Memory B cell (primary cell): ENCODE measurements at places on chromosomes 2 and 18.

DNA sequence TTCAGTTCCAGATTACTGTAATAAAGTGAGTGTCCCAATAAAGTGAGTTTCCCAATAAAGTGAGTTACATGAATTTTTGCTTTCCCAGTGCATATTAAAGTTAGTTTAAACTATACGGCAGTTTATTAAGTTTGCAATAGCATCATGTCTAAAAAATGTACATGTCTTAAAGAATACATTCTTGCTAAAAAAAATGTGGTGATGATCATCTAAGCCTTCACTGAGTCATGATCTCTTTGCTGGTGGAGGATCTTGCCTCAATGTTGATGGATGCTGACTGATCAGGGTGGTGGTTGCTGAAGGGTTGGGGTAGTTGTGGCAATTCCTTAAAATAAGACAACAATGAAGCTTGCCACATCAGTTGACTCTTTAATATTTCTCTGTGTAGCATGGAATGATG lies 664.2 kb downstream of the TDRD15 start:
- DNase-seq = no peak

GRCh38 chr2:189056200-189057106 lies 82.3 kb downstream of the COL3A1 start:
- no peak for DNase-seq

DNA sequence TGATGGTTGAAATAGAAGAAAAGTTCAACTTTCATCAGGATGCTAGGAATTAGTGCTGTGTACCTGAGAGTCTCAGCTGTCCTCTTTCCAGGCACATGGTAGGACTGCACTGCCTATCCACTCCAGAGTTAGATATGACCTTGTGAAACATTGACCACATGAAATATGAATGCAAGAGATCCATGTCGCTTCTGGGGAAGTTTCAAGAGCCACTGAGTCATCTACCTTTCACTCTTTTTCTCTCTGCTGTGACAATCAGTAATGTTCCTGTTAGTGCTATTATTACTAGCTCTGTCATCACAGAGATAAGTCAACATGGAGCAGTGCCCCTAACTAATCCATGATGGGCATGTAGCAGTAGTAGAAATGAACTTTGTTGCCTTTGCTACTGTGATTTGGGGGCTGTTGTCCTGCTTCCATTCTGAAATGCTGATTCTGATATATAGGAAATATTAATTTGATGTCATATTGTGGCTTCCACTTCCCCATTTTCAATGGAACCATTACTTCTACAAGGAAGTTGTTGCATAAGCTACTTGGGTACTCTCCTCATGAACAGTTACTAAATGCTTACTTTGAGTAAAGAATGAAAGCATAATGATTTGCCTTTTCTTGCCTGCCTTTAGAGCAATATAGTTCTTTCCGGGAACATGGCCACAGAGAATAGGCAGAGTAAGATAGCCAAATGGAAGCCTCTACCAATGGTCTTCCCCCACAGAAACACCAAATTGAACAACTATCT lies 192.8 kb upstream of the ZNF521 start:
- DNase-seq = no peak

- peak; percentile 27 for DNase-seq
Measured at GRCh38 chr18:58195278-58195765, 151.3 kb downstream of the NEDD4L start.

GRCh38 chr18:68714366-68714711 lies 569 bp downstream of the TMX3 start:
- DNase-seq = no peak

GRCh38 chr18:46343931-46344372 lies 239.8 kb downstream of the HAUS1 start:
- peak; percentile 2 for DNase-seq

DNA sequence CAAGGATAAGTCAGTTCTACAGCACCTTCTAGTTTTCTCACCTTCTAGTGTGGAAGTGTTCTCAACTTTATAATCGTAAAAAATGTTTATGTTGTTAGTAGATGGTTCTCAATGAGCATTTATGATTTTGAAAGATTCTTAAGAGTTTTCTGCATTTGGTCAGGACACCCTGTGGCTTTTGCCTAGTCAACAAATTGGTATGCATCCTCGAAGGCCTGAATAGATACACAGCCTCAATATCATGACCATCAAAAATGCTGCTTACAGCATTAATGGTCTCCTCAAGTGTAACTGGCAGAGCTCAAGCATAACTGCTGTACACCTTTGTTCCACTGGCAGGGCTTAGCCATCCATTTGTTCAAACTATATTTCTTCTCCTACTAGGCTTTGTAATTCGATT lies 96.7 kb downstream of the CRACDL start:
- no peak for DNase-seq

- no peak for DNase-seq
Measured at GRCh38 chr2:212005085-212005671, 533.4 kb downstream of the ERBB4 start.

- DNase-seq = no peak
Measured at GRCh38 chr2:11578986-11579774, 45.3 kb downstream of the GREB1 start.

DNA sequence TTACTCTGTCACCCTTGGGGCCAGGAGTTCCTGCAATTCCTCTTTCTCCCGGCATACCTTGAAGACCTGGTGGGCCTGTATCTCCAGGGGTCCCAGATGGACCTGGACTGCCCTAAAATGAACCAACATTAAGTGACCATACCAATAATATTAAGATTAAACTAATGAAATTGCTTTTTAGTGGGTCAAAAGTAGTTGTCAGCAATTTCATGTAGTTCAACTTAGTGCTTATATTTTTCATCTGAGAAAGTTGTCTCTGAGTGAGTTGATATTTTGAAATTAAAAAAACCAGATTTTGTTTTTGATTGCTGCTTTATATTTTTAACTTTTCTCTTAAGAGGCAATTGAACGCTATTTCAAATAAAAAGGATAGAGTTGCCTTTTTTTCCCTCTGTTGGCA lies 83.1 kb downstream of the COL3A1 start:
- DNase-seq = no peak

- no peak for DNase-seq
Measured at GRCh38 chr18:63888470-63889190, 1.1 kb downstream of the SERPINB2 start.

DNA sequence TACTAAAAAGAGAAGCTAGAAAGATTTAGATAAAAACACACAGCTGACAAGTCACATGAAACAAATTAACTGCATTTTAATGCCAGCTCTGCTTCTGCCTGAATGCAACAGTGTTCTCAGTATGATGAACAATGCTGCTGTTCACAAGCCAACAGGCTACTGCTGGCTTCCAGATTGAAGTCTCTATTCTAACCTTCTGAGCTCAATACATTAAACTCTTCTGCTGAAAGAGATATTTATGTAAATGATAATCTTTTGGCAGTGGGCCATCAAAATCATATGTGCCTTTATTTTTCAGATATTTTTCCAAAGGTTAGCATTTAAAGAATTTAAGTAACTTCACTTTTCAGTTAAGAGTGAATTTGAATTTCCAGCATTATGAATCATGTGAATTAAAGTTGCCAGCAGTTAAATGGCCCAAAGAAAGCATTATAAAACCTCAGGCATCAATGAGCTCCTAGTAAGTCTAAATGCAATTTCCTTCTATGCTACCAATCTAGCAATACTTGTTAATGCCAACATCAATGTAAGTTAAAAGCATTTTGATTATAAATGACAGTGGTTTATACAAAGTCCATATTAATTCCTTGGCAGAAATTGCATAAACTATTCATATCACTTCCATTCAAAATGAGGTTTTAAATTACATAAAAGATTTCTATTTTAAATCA lies 72.4 kb downstream of the ID2 start:
- no peak for DNase-seq

GRCh38 chr18:70078106-70078505 lies 127.4 kb downstream of the RTTN start:
- DNase-seq = no peak

- DNase-seq = no peak
Measured at GRCh38 chr2:30867385-30867784, 60.1 kb upstream of the CAPN13 start.

DNA sequence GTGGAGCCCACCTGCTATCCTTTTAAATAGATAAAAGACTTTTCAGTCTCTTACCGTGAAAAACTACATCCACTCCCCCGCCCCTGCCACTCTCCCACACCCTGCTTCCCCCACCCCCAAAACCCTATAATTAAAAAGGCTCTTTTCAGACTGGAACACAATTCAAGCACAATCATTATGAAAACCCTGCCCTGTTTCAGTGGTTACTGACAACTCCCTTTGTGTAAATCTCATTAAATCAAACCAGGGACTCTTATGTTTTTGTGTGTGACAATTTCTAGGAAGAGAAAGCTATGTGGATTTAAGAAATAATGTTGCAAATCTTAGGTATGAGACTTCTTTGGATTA lies 21.0 kb upstream of the ZNF532 start:
- no peak for DNase-seq

DNA sequence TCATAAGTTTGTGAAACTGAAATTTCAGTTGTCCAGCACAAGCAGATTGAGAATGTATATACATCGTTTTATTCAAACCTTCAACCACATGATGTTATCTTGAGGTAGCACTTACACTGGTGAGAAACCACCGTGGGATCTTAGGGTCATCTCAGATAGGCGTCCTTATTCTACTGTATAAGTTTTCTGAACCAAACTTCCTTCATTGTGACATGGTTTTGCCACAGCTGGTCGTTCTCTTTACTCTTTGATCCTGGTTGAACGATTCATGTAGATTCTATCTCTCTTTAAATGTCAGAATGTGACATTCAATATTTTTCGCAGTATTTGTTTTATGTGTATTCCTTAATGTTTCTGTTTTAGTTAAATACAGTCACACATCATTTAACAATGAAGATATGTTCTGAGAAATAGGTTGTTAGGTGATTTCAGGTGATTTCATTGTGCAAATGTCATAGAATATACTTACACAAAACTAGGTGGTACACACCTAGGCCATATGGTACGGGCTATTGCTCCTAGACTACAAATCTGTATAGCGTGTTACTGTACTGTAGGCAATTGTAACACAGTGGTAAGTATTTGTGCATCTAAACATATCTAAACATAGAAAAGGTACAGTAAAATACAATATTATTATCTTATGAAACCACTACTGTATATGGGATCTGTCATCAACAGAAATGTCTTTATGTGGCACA lies 17.9 kb upstream of the ARHGAP25 start:
- no peak for DNase-seq

GRCh38 chr2:75870133-75870532 lies 159.4 kb upstream of the GCFC2 start:
- DNase-seq = no peak

DNA sequence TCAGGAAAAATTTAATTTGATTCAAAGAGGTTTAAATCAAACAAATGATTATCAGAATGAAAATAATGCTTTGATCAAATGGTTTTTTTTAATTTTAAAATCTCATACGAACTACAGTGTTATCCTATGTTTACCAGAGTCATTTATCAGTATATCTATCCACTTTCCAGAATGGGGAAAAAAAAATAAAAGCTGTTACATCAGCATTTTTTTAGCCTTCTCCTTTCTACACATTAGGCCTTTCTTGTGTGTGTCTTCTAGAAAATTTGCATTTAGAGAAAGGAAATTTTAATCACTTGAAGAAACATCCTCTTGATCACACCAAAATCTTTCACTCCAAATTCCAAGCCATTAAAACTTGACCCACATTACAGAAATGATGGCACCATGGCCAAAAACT lies 608.9 kb upstream of the ID2 start:
- no peak for DNase-seq

DNA sequence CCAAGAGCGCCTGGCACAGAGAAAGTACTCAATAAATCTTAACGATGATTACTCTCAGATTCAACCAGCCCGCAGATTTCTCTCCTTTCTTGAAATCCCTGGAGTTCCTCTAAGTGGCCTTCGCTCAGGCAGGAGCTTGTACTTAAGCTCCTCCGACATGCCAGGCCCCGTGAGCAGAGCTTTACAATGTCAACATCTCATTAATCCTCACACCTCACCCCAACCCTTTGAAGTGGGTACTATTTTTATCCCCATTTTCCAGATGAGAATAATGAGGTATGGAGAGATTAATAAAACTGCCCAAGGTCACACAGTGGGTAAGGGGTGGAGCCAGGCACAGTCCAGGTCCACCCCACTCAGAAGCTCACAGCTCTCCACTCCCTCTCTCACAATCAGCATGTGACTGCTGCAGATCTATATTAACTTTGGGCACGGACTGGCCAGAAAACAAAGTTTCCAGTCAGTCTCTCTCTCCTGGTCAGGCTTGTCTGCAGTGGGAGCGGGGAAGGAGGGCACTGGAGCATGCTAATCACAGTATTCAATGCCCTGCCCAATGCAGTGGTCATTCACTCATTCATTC lies 18.0 kb downstream of the DNMT3A start:
- DNase-seq = no peak

GRCh38 chr2:29747786-29748470 lies 173.5 kb downstream of the ALK start:
- no peak for DNase-seq

- DNase-seq = no peak
Measured at GRCh38 chr2:229652796-229653195, 61.6 kb downstream of the DNER start.

GRCh38 chr2:86102157-86102556 lies 3.5 kb downstream of the POLR1A start:
- no peak for DNase-seq

- no peak for DNase-seq
Measured at GRCh38 chr2:235378246-235378645, 115.6 kb upstream of the AGAP1 start.

DNA sequence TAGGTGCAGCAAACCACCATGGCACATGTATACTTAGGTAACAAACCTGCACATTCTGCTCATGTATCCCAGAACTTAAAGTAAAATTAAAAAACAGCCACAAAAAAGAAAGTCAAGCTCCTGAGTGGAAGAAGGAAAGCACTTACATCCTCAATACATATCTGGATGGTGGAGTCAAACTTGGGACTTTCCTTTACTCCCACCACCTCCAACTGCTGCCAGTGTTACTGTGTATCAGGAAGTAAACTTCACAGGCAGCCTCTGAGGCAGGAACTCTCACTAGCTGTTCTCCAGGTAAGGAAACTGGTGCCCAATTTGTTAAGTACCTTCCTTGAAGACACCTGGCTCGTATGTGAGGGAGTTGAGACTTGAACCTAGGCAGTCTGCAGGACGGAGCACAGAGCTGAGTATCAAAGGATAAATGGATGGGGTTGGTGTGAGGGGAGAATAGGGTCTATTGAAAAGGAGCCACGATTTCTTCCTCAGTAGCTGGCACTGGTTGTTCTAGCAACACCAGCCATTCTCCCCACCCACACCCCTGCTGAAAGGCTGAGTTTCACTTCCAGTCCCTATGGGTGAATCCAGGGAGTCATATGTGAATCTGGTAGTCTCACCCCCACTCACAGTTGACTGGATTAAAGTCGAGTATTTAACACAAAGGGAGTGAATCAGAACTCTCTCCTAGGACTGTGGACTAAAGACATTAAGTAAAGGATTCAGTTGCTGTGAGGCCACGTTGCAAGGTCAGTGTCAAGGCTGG lies 50.0 kb upstream of the GPR39 start:
- no peak for DNase-seq
